Naive thymus-derived CD8-positive, alpha-beta T cell (primary cell): ENCODE measurements at places on chromosomes 16 and 17.
A peak's percentile ranks its signal among the peaks of the same experiment; 100 is the strongest.

DNA sequence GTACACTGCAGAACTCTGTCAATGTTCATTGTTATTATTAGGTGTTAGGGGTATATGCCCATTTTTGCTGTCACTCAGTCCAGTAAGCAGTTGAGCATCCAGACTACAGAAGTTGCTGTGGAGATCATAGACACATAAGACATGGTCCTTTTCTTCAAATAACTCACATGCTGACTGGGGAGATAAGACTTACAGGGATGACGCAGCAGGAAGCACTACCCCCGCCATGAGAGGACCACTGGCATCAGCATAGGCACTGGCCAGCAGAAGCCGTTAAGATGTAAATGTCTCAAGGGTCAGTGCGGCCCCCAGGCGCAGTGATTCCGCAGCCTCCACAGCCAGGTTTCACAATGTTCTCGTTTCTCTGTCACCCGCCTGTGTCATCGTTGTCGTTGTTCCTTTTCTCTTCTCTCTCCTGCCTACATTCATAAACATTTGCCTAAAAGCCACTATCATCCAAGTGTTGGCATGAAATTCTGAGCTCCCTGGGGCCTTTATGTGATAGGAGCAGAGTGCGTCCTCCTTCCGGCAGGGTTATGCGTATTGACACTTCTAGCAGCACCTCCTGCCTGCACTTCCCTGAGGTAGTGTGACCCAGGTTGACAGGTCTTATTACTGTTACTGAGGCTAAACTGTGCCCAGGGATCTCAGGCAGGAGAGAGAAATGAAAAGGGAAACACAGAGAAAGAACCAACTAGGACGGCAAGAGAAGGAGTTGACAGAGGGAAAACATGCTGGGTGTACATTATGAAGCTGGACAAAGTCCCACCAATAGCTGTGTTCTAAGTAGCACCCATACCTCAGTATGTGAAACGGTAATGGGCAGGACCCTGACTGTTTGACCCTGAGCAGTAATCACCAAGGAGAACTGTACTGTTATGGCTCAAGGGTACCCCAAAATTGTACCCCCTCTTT is 17.9 kb downstream of the TANGO6 start:
- DNase-seq, result no peak

DNA sequence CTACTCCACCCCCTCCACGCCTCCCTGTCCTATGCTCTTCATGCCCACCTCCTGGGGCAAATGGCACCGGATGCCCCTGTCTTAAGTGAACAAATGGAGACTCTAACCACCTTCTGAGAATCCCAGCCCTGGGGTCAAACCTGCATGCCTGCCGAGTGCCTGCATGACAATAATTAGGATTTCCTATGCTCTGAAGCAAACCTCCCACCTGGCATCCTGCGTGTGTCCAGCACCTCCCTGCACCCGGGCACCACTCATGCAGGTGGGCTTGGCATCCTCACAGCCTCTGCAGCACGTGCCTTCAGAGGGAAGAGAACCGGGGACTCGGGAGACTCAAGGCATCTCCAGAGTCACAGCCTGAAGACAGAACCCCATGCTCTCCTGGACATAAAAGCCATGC is 11.2 kb upstream of the KIFC3 start:
- DNase-seq, result no peak

- no peak for DNase-seq
Measured at GRCh38 chr16:89345642-89346150, 128.2 kb downstream of the ZNF778 start.

GRCh38 chr16:11088074-11088730 is 143.8 kb downstream of the CLEC16A start:
- no peak for DNase-seq

DNA sequence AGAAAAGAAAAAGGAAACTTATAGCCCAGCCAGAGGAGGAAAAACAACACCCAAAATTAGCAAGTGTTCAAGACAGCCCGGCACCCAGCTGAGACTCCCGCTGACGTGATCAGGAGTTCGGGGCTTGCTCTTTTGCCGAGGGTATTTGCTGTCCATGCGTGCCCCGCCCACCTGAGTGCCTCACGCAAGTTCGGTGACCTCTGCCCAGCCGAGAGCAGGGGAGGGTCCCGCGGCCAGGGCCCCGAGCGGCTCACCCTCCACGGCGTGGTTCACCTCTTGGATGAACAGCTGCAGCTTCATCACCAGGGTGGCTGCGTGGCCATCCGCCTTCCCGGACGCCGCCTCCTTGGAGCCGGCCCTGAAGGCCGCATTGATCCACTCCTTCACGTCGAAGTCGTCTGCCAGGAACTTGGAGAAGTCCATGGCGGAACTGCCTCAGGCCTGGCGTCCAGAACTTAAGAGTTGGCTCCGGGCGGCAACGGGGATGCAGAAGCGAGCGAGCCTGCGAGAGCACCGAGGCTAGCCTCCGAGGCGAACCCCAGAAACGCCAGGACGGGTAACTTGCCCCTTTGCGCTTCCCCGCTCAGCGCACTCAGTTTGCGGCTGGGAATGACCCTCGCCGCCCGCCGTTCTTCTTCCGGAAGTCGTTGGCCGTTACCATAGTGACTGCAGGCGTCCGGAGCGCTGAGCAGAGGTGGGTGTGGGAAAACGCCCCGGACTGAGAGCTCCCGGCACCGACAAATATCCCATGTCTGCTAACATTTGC is at the start of gene COG7:
COG7 (minus strand) TSS at position 618 of the 766 bp plus-strand sequence; CDS start at position 423, 195 bp downstream.
- peak; percentile 79 for DNase-seq
